ENCODE measurements at places on chromosomes 5 and 9.
A peak's percentile ranks its signal among the peaks of the same experiment; 100 is the strongest.

DNA sequence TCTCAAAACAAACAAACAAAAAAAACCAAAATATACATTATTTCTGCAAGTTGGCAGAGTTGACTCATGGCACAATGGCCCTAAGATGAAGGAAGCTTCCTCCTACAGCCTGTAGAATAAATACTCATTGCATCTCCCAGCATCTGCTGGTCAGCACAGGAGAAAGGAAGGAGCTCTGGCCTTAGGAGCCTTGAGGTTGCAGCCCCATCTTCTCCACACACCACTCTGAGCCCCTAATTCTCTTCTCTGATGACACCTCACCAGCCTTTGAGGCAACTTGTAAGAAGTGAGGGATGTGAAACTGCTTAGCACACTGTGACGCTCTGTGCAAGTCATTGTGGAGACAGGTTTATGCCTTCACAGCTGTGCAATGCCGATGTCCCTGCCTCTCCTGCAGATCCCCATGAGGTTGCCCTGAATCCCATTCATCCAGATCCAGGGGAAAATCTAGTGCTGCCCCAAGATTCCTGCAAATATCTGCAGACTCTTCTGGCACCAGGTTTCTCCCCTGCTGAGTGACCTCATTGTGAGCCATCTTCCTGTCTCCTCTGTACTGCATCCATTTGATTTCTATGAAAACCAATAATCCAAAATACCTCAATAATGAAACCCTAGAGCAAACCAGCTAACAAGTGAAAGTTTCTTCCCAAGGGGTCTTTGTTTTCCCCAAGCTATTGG is 65.3 kb upstream of the TGFBR1 start:
- DNase-seq: no peak

DNA sequence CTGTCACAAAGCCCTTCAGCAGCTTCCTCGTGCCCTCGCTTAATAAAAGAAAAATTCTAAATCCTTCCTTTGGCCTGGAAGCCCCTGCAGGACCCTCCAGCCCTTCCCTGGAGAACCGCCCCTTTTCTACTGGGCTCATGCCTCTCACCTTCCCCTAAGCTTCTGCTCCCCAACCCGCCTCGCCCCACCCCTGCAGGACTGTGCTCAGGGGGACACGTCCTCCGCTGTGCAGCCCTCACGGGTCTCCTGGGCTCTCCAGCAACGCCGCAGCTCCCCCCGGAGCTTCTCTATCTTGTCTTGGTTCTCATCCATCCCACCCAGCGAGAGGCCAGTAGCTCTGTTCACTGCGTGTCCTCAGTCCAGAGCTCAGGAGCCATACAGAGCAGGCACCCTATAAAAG is 65.6 kb upstream of the SARDH start:
- DNase-seq: no peak

DNA sequence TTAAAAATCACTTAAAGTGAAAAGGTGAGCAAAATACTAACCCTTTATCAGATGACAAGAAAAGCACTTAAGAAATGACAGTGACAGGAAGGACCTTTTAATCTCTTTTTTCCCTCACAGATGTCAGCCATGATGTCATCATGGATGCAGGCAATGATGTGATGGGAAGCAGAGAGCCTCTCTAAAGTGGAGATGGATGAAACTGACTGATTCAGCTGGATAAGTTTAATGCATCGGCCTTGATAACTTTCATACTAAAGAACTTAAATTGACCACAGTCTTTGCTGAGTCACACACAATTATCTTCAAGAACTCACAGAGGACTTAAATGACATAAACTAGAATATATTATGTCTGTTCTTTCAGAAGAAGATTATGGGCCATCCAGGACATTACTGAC is 153.2 kb upstream of the FGF10 start:
- DNase-seq: no peak

GRCh38 chr9:110536822-110537221 is 42.7 kb downstream of the SVEP1 start:
- DNase-seq: no peak

DNA sequence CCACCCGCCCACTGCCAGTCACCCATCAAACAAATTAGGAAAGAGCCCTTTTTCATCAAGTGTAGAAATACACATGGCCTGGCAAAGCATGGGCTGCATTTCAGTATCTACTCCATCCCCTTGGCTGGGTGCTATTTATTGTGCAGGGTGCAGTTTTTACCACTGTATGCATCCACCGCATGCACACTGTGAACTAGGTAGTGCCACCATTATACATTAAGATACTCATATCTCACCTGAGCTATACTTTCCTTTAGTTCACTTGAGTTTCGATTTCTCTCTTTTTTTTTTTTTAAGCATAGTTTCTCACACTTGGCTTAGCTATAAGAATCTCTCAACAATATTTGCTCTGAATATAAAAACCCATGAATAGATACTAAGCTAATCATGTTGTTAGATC is 49.4 kb downstream of the JMY start:
- DNase-seq: no peak

- DNase-seq: no peak
Measured at GRCh38 chr5:17151686-17152085, 65.7 kb upstream of the BASP1 start.

DNA sequence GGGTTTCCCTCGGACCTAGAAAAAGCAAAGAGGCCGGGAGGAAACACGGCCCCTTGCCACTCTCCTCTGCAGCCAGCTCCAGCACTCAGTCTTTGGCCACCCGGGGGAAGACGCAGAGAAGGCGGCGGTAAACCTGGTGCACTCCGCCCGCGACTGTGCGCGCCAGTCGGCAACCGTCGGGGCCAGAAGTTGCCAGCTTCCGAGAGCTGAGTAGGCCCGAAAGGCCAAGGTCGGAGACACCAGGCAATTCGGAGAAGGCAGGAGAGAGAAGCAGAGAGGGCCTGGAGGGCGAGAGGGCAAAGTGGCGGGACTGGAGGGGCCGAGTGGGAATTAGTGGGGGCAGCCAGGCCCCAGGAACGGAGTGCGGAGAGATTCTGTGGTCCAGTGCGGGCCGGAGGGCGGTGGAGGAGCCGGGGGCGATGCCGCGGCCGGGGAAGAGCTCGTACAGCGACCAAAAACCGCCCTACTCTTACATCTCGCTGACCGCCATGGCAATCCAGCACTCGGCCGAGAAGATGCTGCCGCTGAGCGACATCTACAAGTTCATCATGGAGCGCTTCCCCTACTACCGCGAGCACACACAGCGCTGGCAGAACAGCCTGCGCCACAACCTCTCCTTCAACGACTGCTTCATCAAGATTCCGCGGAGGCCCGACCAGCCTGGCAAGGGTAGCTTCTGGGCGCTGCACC is at the start of gene FOXB2:
TSS of gene FOXB2 (plus strand) at position 420 of the 690 bp plus-strand sequence. CDS start at position 420, 0 bp downstream.
- DNase-seq: no peak

DNA sequence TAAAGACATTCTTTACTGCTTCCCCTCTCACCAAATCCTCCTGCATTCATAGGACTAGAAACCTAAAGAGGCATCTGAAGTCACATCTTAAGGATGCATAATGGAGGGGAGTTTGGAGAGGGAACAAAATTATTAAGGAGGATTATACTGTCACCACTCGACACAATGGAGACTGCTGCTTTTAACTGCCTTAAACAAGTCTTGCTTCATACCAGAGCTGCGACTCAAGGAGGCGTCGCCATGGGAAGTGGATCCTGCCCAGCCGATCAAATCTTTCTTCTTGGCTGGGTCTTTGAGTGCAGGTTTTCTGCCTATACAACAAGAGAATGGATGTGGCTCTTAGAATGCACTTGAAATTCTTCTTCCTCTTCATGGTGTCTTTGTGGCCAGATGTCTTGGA is 66.7 kb upstream of the FOXE1 start:
- no peak for DNase-seq

- no peak for DNase-seq
Measured at GRCh38 chr9:31005086-31005665, 1379.3 kb upstream of the ACO1 start.

GRCh38 chr5:154406231-154406630 is 39.6 kb upstream of the SAP30L start:
- DNase-seq: no peak

DNA sequence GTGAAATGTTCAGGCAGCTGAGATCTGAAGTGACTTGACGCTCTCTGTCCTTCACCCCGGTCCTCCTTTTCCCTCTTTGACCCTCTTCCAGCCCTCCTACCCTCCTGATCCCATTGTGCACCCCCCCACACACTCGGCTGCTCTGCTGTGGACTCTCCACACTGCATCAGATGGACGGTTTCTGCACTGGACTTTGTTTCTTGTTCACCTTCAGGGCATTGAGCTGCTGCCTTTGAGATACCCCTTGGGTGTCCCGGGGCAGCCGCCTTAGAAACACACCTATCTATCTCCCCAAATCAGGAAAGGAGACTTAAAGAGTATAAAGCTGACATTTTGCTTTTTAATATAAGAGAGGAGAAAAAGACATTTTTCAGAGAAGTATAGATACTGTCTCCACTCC is 27.5 kb downstream of the AMBP start:
- DNase-seq: no peak

- peak; percentile 85 for DNase-seq
Measured at GRCh38 chr9:14428781-14429230, 114.9 kb upstream of the NFIB start.

GRCh38 chr5:71740015-71740753 is 21.1 kb downstream of the CARTPT start:
- DNase-seq: no peak

- DNase-seq: no peak
Measured at GRCh38 chr5:96645091-96645490, 17.1 kb upstream of the CAST start.

DNA sequence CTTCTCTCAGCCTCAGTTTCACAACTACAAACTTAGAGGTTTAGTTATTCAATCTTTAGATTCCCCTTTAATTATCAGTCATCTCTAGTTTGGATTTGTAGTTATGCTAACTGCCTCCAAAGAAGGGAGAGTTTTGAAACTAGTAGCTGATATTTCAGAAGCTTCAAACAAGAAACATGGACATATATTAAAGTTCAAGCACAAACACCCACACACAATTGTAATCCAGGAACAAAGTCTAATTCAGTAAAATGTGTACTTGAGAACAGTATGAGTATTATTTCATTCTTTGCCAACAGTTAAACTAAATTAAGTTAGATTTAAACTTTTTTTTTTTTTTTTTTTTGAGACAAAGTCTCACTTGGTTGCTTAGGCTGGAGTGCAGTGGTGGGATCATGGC is 71.2 kb upstream of the ABCA1 start:
- DNase-seq: no peak

DNA sequence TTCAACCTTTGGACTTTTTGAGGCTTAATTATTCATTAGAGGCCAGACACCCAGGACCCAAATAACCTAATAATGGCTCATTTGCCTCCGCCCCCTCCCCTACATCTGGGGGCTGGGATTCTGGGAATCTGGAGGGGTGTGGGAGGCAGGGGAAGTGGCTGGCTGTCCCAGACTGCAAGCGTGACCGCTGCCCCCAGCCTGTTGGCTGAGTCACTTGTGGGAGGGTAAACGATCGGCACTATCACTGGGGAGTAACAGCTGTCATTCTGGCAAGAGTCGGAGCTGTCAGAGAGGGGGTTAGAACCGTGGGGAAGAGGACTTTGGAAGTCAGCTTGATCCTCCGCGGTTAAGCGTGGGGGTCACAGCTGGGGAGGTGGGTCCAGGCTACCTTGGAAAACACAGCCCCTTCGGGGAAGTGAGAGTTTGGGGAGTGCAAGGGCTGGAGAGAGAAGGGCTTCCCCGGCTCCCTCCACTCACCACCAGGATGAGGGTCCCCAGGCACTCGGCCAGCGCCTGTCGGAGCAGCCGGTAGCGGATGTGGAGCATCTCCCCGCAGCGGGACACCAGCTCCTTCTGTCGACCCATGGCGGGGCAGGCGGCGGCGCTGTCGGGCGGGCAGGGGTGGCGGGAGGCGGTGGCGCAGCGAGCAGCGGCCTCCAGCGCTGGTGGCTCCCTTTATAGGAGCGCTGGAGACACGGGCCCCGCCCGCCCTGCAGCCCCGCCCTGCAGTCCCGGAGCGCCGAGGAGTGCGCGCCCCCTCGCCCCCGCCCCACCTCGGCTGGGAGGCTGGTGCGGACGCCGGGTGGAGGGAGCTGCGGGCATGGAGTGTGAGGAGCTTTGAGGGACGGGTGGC is at the start of gene AQP3:
TSS of gene AQP3 (minus strand) at position 648 of the 853 bp plus-strand sequence. CDS start at position 585, 63 bp downstream.
- peak; percentile 93 for DNase-seq

DNA sequence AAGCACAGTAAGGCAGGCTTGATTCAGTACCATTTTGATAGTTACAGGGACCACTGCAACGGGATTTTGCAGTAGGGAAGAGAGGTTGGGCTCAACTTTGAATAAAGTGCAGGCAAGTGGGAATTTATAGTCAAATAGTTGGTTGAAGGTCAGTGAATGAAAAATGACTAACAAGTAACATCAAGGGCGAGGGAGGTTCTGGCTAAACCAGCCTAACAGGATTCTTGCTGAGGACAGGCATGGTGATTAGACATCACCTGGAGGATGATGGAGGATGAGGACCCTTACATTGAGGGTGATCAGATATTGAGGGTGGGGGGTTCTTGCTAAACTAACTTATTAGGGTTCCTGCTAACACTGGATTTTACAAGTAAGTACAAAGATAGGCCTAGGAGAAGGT is 66.1 kb upstream of the SMC5 start:
- no peak for DNase-seq

DNA sequence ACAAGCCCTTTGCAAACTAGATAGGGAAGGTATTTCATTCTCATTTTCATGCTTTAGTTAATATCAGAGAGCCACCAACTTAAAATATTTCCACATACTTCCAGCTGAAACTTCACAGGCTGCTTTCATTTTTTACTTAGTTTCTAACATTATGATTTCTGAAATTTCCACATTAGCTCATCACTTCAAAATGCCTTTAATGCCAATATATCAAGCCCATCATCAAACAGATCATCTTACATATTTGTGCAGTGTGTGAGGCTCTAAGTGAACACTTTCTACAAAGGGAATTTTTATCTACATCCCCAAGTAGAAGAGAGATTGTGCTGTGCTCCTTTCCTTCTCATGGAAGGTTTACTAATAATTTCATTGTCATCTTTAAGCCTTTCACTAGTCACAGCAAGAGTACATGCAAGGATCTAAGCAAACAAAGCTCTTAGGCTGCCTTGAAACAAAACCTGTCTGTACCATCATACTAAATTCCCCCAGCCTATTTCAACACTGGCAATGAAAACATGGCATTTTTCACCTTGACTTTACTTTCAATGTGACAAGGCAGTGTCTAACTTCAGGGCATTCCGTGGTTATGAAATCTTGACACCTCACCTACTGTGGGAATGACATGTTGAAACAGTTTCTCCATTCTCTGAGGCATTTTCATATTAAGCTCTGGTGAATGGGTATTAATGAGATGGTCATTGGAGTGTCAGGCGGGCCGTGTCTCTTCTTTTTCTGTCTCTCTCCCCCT is 45.4 kb downstream of the PPP2R2B start:
- DNase-seq: no peak

GRCh38 chr5:11166923-11167322 is 405.9 kb upstream of the DAP start:
- DNase-seq: no peak
